ENCODE measurements at places on chromosomes 13 and 19.

DNA sequence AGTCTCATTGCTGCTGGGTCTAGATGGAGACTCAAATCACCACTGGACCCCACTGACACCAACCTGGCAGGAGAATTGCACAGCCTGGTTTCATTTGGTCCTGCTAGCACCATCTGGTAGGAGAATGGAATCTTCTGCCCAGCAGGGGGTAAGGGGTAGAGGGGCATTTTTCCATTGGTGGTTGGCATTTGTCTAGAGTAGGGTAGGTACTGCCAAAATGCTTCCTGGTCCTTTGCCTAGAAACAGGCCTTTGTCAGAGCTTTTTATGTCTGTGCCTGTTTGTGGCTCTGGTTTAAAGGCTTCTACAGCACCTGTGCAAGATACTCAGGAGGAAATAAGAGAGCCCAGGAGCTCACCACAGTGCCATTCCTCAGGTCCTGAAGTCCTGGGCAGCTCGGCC is 121.3 kb downstream of the KCTD12 start:
- ATAC-seq, result no peak

GRCh38 chr13:23959231-23959862 is 62.0 kb upstream of the C1QTNF9B start:
- ATAC-seq, result no peak

GRCh38 chr13:42574435-42575311 is 721 bp downstream of the TNFSF11 start:
- ATAC-seq, result peak; percentile 68

GRCh38 chr13:99380921-99381645 is 73.9 kb upstream of the GPR183 start:
- peak; percentile 83 for ATAC-seq

DNA sequence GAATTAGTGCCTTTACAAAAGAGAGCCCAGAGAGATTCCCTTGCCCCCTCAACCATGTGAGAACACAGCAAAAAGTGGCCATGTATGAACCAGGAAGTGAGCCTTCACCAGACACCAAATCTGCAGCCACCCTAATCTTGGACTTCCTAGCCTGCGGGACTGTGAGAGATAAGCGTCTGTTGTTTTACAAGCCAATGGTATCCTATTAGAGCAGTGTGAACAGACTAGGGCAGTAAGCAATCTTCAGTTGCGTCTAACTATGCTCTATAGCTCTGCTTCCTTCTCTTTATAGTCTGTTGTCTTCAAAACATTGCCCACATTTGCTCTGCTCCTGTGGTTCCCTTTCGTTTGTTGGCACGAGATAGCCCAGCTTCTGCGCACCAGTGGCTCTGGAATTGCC is 109.5 kb upstream of the FNDC3A start:
- no peak for ATAC-seq

GRCh38 chr13:25132751-25133390 is 36.9 kb downstream of the PABPC3 start:
- ATAC-seq, result no peak

DNA sequence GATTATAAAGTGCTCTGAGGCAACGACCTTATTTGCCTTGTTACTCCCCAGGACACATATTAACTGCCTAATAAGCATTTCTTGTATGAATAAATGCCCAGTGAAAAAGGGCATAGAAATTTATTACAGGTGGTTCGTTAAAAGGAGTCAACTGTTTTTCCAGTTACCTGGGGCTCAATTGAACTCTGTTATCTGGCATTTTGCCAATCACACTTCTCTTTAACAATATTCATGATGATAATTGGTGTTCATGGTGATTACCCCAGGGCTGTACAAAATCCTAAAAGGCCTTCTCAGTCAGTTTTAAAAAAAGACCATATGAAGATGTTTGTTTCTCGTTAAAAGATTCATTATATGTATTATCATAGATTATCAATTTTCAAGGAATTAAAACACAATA is 57.1 kb downstream of the KL start:
- no peak for ATAC-seq

DNA sequence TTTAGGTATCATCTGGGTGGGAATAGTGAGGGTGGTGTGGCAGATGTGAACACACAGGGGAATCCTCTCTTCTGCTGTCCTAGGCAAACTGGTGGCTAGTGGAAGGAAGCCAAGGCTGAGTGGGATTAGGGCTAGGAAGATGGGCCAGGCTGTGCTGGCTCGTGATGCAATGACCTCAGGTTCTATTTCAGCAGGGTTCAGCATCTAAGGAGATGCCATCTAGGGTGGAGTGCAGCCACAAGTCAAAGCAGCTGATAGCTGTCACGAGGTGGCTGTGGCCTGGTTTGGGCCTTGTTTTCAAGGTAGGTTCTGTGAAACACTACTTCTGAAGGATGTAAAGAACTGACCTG is 21.6 kb downstream of the ARL11 start:
- ATAC-seq, result no peak

- ATAC-seq, result no peak
Observed at GRCh38 chr19:49710372-49710951, 19.5 kb downstream of the CPT1C start.

GRCh38 chr19:15563325-15563794 is 51.7 kb upstream of the CYP4F8 start:
- no peak for ATAC-seq

- ATAC-seq, result no peak
Observed at GRCh38 chr19:5011476-5012238, 42.7 kb downstream of the KDM4B start.

- ATAC-seq, result no peak
Observed at GRCh38 chr19:10800488-10800887, 35.5 kb downstream of the TMED1 start.

- no peak for ATAC-seq
Observed at GRCh38 chr13:19737844-19738557, 44.7 kb downstream of the PSPC1 start.

DNA sequence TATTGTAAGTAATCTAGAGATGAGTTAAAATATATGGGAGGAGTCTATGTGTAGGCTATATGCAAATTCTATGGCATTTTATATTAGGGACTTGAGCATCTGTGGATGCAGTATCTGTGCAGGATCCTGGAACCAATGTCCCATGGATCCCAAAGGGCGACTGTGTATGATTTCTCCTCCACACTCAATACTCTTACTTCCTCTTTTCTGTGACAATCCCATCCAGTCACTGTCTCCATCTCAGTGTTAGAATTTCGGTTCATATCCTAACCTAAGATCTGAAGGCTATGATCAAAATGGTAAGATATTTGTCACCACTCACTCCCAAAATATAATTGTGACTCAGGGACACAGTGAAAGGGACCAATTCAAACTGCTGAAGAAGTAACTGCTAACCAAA is 15.1 kb upstream of the ZNF599 start:
- no peak for ATAC-seq

- no peak for ATAC-seq
Observed at GRCh38 chr13:48592688-48593049, 59.8 kb upstream of the RCBTB2 start.

- no peak for ATAC-seq
Observed at GRCh38 chr19:41707502-41707812, 969 bp upstream of the CEACAM5 start.

DNA sequence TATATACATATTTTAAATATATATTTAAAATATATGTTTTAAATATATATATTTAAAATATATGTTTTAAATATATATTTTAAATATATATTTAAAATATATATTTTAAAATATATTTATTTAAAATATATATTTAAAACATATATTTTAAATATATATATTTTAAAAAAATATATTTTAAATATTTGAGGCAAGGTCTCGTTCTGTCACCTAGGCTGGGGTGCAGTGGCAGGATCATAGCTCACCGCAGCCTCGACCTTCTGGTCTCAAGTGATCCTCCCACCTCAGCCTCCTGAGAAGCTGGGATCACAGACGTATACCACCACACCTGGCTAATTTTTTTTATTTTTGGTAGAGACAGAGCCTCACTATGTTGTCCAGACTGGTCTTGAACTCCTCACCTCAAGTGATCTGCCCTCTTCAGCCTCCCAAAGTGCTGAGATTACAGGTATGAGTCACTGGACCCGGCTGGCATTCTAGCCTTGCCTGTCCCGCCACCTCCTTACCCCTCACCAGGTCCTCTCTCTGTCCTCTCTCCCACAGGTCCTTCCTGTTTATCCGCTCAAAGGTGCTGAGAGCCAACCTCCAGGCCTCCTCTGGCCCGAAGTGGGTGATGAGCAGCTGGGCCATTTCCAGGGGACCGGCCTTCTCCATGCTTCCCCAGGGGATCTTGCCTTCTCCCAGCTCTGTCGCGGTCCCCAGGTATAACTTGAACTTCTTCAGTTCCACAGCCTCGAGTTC is 564 bp downstream of the NLRP12 start:
- ATAC-seq, result no peak

GRCh38 chr19:48396824-48397176 is 3.3 kb downstream of the GRIN2D start:
- ATAC-seq, result no peak

DNA sequence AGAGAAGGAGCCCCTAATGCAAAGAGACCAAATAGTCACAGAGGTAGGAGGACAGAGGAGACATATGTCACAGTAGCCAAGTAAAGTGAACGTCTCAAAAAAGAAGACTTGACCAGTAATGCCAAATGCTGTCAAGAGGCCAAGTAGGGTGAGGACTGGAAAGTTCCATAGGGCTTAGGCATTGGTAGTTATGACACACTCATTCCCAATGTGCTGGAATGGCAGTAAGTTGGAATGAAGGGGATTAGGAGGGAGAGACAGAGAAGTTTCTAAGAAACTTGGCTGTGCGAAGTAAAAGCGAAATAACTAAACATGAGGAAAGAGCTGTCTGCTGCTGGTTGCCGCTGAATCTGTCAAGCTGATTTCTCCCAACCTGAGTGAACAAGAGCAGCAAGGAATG is 14.9 kb upstream of the FRY start:
- ATAC-seq, result no peak

- no peak for ATAC-seq
Observed at GRCh38 chr13:39411511-39411910, 191.5 kb downstream of the LHFPL6 start.

DNA sequence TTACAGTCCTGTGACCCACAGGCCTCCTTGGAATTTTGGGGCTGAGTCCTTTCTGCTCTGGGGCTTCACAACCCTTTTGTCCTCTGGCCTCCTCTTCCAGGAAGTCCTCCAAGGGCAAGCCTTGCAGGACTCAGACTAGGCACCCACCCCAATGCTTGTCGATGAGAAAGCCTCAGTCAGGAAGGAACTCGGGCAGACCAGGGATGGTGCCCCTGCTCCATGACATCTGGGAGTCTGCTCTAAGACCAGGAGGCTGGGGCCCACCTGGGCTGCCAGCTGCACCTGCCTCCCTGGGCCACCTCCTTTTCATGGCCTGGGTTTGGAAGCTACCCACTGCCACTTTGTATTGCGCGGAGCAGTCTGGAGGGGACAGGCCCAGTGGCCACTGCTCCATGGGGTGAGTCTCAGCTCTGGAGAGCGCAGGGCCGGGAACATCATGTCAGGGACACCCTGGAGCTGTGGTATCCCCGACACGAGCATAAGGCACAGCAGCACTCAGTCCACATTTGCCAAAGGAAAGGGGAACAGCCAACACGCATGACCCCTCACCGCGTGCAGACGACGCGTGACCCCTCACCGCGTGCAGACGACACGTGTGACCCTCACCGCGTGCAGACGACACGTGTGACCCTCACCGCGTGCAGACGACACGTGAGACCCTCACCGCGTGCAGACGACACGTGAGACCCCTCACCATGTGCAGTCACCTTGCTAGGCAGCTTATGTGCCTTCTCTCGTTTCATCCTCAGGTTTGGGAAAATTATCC is 10.8 kb downstream of the C2CD4C start:
- ATAC-seq, result no peak

DNA sequence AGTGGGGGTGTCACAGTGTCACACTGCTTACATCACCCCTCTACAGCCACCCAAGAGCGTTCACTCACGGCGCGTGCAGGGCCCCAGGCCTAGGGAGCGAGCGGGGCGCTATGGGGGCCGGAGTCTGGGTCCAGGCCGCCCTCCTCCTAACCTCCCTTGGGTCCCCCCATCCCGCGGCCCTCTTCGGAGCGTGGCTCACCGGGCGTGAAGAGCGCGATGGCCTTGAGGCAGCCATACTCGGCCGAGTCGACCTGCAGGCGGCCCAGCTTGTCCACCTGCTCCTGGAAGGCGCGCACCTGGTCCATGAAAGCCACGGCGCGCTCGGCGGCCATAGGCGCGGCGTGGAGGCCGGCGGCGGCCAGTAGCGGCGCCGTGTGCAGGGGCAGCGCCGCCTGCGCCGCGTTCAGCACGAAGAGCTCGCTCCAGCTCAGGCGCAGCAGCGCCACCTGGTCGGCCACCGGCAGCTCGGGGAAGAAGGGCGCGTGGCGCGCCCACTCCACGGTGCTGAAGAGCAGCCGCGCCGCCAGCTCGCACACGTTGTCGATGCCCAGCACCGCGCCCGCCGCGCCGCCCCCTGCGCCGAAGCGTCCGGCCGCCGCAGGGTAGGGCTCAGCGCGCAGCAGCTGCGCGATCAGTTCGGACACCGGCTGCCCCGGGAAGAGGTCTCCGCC is 9.4 kb downstream of the OCEL1 start:
- ATAC-seq, result peak; percentile 91

- ATAC-seq, result no peak
Observed at GRCh38 chr13:45602183-45603170, 13.1 kb downstream of the ERICH6B start.

- ATAC-seq, result no peak
Observed at GRCh38 chr19:44512326-44513298, 12.3 kb upstream of the ZNF180 start.

GRCh38 chr13:20165417-20166257 is 4.8 kb upstream of the GJA3 start:
- no peak for ATAC-seq

DNA sequence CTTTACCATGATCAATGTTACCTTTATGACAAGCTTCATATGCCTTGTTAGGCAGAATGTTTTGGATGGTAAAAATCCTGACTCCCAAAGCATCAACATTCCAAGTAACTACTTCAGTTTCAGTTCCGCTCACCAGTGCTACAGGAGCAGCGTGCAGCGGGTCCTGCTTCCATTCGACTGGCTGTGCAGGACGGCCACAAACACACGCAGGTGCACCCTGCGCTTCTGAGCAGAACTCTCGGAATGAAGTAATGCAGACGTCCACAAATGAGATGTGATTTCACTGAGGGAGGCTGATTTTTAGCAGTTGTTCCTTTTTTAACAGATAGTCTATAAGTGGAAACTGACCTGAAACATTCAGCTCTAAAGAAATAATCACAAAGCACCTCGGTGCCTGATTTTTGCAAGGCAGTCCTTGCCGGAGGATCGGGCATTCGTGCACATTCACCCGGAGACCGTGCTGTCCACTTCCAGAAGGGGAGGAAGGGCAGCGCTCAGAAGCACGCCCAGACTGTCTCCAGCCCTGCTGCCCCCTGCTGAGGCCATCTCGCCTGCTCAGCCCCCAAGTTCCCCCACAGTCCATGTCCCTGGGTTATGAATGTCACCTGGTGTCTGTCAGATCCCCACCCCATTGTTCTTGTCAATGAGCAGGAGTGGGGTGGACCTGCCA is 85.8 kb downstream of the RAB20 start:
- no peak for ATAC-seq
